NCI-H1930 (cell line): ENCODE measurements at places on chromosomes 6 and 20.

DNA sequence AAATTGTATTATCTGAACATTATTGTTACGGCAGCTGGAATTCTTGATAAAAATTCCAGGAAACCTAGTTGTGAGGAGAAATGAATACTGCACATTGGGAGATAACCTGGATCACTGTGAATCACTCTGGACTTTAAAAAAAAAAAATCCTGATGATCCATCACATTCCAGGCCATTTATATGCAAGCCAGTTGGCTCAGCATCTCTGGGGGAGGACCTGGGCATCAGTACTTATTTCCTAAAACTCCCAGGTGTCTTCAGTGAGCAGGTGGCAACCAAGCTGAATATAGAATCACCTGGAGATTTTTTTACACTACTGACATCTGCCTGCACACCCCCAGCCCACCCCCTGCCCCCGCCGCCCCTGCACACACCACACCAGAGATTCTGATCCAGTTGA, 39.1 kb upstream of the SIRT5 start:
- no peak for DNase-seq

DNA sequence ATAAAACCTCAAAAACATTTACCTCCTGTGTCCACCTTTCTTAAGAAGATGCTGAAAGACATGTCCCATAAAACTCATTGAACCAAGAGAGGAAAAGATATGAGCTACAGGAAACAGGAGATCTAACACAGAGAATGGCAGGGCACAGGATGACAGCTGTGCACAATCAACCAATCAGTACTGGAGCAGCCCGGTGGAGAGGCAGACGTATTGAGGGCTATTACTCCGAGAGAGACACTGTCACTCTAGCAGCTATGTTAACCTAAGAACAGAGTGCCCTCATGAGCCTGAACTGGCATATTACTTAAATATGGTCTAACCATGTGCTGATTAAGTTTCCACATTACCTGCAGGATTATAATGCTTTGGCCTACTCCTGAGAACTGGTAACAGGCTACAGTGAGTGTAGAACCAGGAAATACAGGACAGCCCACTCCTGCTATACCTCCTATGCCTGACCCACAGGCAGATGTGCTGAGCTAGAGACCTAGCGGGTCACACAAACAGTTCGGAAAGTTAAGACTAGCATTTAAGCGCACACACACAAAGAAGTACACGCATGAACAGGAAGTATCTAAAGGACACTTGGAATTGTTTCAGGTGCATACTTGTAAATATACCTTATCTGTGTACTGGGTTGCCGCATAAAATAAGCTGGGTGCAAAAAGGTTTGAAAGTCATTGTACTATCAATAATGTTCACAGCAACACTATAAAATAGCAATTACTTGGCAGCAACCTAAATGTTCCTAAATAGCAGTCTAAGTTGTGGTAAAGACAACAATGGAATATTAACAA, 199.3 kb upstream of the SHLD1 start:
- no peak for DNase-seq

DNA sequence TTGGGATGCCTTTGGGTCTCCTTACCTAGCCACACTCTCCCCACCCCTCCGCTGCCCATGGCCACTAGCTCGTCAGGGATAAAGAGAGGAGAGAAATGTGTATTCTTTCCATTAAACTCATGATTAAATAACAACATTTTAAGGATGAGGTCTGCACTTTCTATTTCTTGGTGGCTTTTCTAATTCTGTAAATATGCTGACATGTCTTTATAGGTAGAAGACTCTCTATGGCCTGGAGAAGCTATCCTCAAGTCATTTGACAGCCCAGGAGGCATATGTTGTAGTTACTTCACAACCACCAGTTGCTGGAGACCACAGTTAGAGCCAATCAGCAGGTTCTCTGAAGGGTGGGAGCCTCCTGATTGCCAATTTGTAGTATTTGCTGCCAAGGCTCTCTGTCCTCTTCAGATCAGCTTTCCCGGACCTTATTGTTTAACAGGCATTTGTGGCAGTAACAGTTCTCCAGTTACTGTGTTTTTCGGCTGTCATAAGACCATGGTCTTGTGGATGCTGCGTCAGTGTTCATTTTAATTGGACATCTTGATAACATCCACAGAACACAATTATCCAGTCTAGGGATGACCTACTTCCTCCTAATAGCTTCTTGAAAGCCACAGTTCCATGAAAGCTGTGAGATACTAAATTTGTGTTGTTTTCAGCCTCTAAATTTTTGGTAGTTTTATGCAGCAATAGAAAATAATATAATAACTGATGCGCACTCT, 205.0 kb upstream of the KCNQ5 start:
- DNase-seq: no peak

DNA sequence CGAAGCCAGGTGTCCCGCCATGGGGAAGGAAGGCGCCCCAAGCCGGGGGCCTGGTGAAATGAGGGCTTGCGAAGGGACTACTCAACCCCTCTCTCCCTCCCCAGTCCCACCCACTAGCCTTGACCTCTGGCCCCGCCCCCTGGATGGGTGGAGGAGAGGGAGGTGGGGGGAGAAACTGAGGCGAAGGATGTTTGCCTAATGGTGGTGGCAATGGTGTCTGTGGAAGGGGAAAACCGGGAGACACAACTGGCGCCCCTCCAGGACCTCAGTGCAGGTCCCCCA, at the start of gene POU5F1:
POU5F1 (minus strand) TSS at position 83 of the 282 bp plus-strand sequence; CDS start at position 21, 62 bp downstream.
- DNase-seq: no peak

DNA sequence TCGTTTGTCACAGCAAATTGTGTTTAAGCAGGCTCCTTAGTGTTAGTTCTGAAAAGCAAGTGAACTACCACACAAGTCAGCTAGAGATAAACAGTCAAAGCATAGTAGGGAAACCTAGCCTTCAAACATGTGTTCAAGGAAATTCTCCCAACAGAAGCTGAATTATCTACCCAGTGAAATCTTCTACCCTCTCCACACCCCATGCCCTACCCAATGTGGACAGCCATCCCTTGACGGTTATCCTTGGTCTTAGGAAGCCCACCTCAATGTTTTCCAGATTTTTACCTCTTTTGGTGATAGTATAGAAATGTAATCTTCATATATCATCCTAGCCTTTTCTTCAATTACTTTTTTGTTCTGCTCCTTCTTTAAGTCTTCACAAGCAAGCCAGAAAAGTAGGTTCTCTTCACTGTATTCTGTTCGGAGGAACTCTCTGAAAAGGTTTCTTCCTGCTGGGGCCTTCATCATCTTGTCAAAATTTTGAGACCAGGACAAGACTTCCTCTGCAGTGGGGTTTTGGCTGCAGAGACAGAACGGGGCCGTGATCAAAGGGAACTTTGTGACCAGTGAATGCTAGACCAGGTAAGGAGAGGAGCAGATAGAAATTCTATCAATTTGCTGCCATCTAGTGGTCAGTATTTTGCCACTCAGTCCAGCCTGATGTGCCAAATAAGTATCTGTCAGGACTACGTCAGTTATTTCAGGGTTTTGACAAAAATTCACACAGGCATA, 21.6 kb upstream of the MTRF1L start:
- DNase-seq: peak; percentile 21
